ENCODE measurements at places on chromosomes 13 and 19. TPM values are rescaled to one million over a fixed set of nuclear protein-coding genes. Genes with fewer than 3 reads are reported as not detected.

Gene NCAN
- polyA plus RNA-seq, result not detected

GRCh38 chr13:35347679-35348205 is 128.7 kb downstream of the MAB21L1 start:
- DNase-seq, result no peak

DNA sequence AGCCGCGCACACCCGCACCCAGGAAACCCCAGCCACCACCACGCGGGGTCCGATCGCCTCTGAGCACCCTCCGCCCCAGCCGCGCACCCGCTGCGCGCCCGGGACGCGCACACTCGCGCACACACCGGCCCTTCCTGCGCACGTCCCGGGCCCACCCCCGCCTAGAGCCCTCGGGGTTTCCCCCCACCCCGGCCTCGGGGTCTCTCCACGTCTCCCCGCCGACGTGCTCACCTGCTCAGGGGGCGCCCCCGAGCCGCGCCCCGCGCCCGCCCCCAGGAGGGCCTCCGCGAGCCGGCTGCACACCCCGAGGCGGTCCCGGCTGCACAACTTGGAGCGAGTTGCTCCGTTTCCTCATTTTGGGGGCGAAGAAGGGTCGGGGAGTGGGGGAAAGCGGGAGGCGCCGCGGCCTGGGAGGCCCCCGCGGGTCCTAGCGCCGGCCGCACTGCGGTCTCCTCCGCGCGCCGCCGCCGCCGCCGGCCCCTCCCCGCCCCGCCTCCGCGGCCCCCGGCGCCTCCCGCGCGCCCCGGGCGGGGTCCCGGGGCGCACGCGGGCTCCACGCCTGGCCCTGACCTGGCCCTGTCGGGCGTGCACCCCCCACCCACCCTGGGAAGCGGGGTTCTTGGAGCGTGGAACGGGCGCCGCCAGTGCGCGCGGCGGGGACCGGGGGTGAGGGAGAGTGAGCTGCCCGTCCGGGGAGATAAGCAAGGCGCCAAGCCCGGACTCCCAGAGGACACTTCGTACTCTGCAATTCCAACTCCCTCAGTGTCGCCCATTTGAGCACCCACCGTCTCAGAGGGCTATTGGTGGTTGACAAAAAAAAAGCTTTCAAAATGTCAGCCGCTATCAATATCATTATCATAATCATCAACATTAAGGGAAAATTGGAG is at the start of gene MATK:
Gene MATK, minus strand, starts transcription at position 444 of the 887 bp plus-strand sequence. CDS start 1,246 bp downstream, outside the sequence.
- peak; percentile 35 for DNase-seq

Gene INSL3
- 3.0 TPM for polyA plus RNA-seq

Gene CACNG6
- polyA plus RNA-seq, result not detected

DNA sequence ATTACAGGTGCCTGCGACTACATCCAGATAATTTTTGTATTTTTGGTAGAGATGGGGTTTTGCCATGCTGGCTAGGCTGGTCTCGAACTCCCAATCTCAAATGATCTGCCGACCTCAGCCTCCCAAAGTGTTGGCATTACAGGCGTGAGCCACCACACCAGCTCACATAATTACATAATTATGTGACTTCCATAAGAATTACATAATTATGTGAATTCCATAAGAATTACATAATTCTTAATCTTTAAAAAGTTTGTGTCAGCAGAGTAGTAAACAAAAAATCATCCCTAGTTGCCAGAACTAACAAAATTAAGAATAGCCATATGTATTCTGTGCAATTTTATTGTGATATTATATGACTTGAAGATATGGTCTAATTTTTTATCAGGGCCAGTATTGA is 25.6 kb downstream of the IFT88 start:
- DNase-seq, result no peak

DNA sequence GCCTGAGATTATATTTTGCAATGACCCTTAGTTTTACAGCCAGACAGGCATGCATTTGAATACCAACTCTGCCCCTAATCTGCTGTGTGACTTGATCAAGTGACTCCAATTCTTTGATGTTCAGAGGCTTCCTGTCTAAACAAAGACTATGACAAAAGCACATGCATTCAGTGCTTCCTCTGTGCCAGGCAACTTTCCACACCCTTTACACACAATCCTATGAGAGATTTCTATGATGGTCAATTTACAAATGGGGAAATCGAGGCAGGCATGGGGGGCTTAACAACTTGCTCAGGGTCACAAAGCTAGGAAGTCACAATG is 3.7 kb upstream of the LYPD3 start:
- DNase-seq, result no peak

DNA sequence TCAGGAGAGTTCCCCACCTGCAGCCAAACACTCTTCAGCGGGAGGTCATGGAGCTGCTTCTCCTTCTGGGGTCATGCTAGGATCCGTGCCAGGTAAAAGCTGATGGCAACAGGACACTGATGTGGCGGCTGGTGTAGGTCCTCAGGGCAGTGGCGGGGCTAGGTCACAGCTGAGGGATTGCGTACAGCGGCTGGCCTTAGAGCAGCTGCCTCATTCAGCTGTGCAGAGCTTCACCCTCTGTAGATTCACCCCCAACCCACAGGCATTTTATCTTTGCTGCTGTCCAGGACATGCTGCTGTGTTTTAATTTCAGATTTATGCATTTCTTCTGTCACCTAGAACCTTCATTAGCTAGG is 2.3 kb downstream of the MCF2L start:
- no peak for DNase-seq

Gene ZNF816
- 15.4 TPM for polyA plus RNA-seq

Gene GPC5
- polyA plus RNA-seq, result not detected

DNA sequence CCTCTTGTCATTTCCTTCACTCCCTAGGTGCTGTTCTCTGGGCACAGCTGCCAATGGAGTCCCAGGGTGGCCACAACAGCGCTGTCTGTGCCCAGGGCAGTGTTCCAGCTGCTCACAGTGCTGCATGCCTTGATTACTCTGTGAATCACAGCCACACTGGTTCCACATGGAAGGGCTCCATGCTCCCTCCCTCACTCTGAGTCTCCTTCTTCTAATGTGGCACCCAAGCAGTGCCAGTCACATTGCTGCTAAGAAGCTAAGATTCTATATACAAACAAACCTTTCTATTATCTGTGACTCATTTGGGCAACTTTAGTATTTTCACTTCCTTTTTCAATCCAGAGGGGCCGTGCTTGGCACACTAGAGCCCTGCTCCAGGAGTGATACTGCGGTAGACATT is 248.7 kb downstream of the TDRD3 start:
- no peak for DNase-seq

Gene ZNF780B
- polyA plus RNA-seq, result 13.3 TPM

- no peak for DNase-seq
Observed at GRCh38 chr19:5873617-5874199, 3.4 kb upstream of the FUT5 start.

- no peak for DNase-seq
Observed at GRCh38 chr19:35621708-35622107, 7.1 kb upstream of the RBM42 start.

DNA sequence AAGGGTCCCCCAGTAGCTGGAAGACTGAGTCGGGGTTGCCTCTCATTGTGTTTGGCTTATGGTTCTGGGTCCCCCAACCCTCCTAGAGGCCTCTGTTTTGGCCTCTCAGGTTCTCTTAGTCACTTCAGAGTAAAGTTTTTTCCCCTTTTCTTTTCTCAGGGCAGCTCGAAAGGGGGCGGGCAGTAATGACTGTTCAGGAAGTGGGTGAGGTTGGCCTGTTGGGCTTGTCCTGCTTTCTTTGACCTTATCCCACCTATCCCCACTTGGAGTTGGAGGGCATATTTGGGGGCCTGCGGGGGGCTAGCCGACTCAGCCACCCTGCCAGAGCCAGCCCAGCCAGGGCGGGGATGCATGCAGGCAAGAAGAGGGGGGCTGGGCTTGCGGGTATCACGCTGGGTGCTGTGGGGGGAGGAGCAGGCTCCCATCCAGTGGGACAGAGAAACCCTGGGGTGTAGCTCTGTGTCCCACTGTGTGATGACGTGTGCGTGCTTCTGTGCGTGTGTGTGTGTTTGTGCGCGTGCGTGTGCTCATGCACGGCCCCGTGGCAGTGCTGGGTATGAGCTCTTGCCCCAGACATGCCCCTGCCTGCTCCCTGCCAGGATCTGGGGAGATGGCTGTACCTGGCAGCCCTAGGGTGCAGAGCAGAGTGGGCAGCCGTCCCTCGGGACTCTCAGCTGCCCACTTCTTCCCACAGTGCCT is 1.4 kb downstream of the CIC start:
- peak; percentile 71 for DNase-seq

GRCh38 chr13:42041684-42042035 is 6.8 kb upstream of the DGKH start:
- DNase-seq, result no peak

GRCh38 chr13:23946900-23947299 is 49.6 kb upstream of the C1QTNF9B start:
- DNase-seq, result no peak

DNA sequence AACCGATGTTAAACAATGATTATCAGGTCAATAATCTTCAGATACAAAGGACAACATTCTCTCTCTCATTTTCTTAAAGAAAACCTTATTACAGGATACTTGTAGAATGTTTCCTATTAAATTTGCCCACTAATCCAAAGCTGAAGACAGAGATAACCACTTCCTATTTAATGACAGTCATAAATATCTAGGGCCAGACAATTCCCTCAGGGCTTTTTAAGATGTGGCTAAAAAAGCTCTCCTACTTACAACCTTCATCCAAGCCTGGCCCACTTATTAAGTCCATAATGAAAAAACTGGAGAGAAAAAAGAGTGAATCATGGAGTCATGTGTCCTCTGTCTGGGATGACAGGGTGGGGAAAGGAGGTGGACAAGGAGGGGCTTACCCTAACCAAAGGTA is 235.9 kb downstream of the KLF12 start:
- no peak for DNase-seq

DNA sequence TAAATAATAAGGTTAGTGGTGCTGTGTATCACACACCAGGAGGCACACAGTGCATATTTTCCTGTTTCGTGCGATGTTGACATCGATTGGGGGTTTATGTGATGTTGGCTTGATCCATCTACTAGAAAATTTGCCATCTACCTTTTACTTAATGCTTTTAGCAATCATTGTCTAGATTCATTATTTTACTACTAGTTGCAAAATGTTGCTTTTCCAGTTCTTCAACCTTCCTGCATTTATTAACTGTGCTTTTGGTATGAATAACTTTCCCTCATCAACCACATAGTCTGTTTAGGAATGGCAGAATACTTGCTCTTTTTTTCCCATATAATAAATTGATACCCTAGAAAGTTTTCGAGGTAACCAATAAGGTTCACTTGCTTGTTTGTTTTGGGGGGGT is 17.5 kb downstream of the C13orf42 start:
- DNase-seq, result no peak

GRCh38 chr19:41708481-41708880 is at the start of gene CEACAM5:
CEACAM5 (plus strand) TSS chr19:41708626; CDS start chr19:41708732, 106 bp downstream.
- DNase-seq, result no peak

Gene ZNF426
- polyA plus RNA-seq, result 18.4 TPM

DNA sequence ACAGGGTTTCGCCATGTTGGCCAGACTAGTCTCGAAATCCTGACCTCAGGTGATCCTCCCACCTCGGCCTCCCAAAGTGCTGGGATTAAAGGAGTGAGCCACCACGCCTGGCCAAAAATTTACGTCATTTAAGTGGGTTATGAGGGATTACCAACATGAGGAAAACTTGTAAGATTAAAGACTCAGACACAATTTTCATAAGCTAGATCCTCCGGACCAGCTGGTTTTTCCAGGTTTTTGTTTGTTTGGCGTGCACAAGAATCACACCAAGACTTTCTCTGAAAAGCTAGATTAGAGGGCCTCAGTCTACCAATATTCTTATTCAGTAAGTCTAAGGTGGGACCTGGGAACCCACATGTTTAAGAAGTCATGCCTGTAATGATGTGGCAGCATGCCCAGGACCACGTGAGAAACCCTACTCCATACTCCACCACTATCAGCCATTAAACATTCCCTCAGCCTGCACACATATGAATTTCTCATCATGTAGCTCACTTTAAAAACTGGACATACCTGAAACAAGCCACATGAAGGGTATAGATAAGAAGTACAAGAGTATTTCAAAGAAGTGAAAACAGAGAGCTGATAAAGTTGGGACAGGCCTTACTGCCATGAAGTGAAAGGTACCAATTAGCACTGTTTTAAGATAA is 25.7 kb downstream of the DIAPH3 start:
- no peak for DNase-seq

DNA sequence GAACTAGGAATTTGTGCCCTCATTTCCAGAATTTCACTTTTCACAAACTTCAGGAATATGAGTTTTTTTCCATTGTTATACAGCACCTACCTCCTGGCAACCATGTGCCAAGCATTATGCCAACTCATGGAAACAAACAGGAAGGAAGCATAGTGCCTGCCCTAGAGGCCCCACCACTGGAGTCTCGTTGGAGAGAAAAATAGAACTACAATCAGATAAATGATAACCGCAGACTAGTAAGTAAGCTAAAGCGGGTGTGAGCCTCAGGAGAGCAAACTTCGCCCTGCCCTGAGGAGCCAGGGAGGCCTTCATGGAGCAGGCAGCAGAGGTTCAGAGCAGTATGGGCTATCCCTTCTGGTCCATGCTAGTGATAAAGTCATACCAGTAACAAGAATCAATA is 75.9 kb downstream of the FRY start:
- no peak for DNase-seq

GRCh38 chr19:17889609-17890214 is 18.0 kb downstream of the SLC5A5 start:
- no peak for DNase-seq

Gene ATP8B3
- 1.3 TPM for polyA plus RNA-seq

Gene RFXAP
- 2.4 TPM for polyA plus RNA-seq

Gene ZNF729
- polyA plus RNA-seq, result not detected

Gene AP1M2
- 0.25 TPM for polyA plus RNA-seq

- no peak for DNase-seq
Observed at GRCh38 chr19:13275016-13275722, 125.0 kb downstream of the IER2 start.

DNA sequence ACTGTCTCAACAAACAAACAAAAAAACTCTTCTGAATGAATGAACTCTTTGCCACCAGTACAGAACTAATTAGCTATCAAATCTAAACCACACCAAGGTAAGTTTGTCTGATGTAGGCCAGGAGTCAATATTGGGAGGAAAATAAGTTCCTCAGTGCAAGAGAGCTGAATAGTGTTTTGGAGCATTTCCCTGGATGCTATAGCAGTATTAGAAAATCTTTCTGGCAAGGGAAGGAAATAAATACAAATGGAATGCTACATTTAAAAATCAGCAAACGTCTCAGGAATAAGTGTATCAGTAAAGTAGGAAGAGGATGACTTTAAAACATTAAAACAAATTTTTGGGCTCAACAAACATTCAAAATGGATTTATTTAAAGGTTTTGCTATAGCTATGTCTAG is 81.3 kb upstream of the TMTC4 start:
- no peak for DNase-seq
